T-cell (primary cell): ENCODE measurements at places on chromosomes 2 and 18.

GRCh38 chr18:22191346-22191695 lies 21.9 kb downstream of the GATA6 start:
- DNase-seq = no peak
- no peak overlapping the region for H3K27ac ChIP-seq
- no peaks in the 10 kb centered on the region for H3K4me1 ChIP-seq
- no peaks in the 10 kb centered on the region for H3K36me3 ChIP-seq
- no peak overlapping the region for H3K4me3 ChIP-seq
- H3K27me3 ChIP-seq = peaks cover 10% of the 10 kb centered on the region

DNA sequence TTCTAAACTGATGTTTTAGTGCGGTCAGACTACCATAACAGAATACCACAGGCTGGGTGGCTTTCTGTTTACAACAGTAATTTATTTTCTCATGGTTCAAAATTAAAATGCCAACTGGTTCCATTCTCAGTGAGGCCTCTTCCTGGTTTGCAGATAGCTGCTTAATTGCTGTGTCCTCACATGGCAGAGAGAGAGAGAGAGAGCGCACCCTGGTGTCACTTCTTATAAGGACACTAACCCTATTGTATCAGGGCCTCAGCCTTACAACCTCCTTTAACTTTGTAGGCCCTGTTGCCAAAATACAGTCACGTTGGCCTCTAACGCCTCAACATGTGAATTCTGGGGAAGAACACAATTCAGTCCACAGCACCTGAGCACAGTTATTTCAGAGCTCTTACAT lies 37.5 kb upstream of the ZNF385B start:
- H3K4me1 ChIP-seq = no peaks in the 10 kb centered on the region
- no peaks in the 10 kb centered on the region for H3K27me3 ChIP-seq
- DNase-seq = no peak
- H3K27ac ChIP-seq = no peak overlapping the region
- no peak overlapping the region for H3K4me3 ChIP-seq

GRCh38 chr18:53567929-53568574 lies 656.4 kb downstream of the MBD2 start:
- no peak overlapping the region for H3K4me3 ChIP-seq
- no peaks in the 10 kb centered on the region for H3K36me3 ChIP-seq
- no peaks in the 10 kb centered on the region for H3K27me3 ChIP-seq

DNA sequence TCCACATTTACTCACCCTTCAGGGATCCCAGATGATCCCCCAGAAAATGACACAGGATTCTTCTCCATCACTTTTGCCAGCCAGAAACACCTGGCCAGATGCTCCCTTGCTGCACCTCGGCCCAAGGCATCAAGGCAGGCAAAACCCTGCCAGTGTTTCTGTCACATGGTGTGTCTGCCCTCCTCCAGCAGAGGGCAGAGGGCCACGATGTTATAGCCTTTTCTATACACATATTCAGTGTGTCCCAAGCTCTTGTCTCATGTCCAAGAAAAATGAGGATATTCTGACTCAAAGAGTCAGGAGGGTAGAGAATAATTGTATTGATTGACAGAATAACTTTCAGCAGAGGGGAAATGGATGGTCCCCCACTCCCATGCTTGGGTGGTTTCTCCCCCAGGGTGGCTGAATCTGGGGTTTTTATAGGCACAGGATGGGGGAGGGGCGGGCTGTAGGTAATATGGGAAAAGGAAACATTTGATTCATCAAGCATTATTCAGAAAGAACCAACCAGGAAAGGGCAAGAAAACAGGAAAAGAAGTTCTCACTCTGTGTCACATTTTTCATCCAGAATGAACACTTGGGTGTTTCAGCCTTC lies 933.9 kb downstream of the TRIB2 start:
- DNase-seq = no peak
- no peaks in the 10 kb centered on the region for H3K27me3 ChIP-seq
- no peaks in the 10 kb centered on the region for H3K4me1 ChIP-seq
- H3K4me3 ChIP-seq = no peak overlapping the region
- no peaks in the 10 kb centered on the region for H3K36me3 ChIP-seq

DNA sequence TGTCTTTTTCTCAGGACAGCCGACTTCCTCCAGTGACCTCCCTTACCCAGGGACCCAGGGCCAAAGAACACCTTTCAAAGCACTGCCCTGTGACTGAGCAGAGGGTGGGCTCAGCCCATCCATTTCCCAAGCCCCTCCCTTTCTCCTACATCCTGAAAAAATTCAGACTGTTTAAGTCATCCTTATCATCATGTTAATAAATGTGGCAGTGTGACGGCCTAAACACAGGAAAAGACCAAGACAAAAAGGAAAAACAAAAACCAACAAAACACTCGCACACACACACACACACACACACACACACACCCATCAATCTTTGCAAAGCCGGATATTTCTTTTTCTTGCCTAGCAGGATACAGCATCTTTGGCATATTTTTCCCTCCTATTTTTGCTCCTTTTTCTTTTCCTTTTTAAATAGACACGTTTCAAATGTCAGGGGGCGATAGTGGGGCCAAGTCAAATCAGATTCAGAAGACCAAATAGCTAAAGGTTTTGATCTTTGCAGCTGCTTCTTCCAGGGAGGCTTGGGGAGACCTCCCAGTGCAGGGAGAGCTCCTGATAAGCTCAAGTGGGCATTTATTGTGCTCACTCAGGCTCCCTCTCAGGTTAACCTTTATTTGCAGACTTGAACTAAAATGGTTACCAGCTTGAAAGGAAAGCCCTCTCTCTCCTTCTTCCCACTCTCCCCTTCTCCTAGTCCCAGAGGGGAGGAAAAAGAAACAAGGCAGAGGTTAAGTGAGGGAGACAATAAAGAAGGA lies 39.5 kb upstream of the NRP2 start:
- no peak overlapping the region for H3K27ac ChIP-seq
- H3K36me3 ChIP-seq = no peaks in the 10 kb centered on the region
- no peak for DNase-seq
